NCI-H1436 (cell line): ENCODE measurements at places on chromosomes 3 and 15.

- DNase-seq = peak; percentile 63
Measured at GRCh38 chr3:104388619-104389018, 978.1 kb upstream of the ALCAM start.

DNA sequence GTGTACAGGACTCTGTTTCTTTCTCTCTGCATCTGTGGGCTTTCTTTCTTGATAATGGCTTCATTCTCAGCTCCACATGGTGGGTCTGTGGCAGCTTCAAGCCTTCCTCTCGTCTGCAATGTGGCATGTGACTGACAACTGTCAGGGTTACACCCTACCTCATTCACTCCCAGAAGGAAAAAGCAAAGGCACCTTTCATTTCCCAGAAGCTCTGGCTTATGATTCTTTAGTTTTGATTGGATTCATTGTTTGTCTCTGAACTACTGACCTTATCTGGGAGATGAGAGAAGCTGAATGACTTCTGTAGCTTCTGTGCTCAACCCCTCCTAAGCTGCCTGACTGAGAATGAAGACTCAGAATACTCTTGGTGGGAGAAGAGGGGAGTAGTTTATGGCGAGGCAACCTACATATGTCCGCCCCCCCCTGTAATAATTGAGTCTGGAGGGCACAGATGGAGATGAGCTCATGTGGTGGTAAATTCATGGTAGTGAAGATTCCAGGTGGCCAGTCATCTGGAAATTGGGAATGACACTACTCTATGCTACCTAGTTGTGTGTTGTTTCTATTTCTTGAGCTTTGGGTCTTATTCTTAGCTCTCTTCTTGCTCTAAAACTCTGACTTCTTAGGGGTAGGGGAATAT, 38.4 kb downstream of the KCNAB1 start:
- DNase-seq = no peak

- no peak for DNase-seq
Measured at GRCh38 chr15:27660676-27661075, 438.4 kb downstream of the OCA2 start.

DNA sequence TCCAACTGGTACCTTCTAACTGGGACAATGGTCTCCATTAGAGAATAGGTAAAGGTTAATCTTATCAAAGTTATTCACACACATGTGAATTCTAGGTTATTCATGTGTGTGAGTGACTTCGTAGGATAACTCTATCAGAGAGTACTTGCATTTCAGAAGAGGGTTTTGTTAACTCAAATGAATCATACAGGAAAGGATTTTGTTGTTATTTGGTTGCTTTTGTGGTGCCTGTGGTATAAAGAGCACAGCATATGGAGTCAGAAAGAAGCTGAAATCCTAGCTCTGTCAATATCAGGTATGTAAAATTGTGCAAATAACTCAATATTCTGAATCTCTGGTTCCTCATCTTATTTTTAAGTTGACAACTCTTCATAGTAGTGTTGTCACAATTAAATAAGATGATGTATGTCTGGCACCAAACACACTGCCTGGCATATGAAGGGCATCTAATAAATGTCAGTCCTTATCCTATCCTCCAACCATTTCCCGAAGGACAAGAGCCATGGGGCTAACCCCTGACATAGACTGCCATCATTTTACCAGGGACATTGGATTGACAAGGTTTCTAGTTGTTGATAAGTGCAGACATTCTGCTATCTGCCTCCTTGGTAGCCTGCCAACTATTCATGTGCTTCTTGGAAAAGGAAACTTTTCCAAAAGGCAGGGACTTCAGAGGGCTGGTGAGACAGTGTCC, 48.7 kb upstream of the CMSS1 start:
- no peak for DNase-seq

DNA sequence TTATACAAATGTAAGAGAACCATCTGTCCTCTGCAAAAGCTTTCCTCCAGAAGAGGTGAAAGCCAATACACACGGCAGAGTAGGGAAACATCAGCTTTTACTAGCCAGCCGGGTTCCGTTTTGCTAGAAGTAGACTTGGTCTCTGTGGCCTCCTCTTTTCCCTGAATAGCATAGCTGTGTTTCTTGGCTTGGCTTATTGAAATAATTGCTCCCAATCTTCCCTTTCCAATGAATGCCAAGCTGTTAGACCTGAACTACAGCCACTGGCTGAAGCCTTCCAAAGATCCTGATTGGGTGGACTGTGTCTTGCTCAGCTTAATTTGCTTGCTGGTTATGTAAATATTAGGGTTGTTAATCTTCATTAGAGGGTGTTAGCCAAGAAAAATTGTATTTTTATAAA, 157.8 kb upstream of the ROPN1 start:
- DNase-seq = no peak

DNA sequence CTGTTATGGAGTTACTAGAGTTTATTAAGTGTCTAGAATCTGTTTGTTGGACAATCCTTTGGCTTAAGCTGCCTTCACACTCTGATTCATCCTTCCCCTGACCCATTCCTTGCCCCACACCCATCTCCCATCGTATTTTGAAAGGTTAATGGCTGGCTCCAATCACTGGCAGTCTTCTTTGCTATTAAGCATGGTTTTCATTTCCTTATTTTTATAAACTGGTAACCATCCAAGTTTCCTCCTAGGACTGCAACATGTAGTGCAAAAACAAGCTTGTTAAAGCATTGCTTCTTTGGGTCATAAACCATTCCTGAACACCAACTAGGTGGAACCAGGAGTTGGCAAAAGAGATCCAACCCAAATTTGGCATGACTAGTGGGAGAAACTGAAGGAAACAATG, 148.4 kb downstream of the DTWD1 start:
- DNase-seq = no peak

GRCh38 chr3:54784021-54784420, 143.8 kb downstream of the LRTM1 start:
- DNase-seq = no peak

GRCh38 chr3:57060089-57060821, at the start of gene SPATA12:
Gene SPATA12, plus strand, starts transcription at chr3:57060664. Its CDS starts 13,031 bp downstream, at chr3:57073695.
- no peak for DNase-seq

DNA sequence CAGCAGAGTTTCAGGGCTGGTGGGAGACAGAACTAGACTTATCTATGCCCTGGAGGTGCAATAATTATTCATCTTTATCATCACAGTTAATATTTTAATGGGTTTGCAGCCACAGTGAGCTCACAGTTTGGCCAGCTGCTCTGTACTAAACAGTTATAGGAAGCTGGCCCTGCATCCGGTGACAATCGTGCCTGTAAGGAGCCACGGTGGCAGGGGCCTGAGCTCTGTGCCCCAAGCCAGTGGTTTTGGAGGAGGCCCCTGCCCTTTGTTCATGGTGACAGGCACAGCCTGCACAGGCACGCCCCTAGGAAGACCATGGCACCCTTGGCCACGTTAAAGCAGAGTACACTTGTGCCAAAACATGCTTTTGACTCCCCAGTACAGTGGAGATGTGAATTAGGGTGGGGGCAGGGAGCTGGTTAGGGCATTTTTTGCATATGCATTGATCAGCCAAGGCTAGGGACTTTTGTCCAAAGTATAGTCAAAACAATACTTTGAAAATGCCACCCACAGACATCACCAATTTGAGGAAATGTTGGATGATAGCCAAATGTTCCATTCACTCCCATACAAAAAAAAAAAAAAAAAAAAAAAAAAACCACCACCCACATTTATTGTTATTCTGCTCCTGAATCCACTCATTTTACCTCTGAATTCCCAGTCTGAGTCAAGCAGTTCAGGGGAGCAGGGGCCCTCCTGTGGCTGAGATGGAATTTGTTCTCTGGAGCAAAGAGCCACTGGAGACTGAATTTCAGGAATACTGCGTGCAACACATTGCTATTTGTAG, 3.4 kb upstream of the RFTN1 start:
- DNase-seq = no peak

GRCh38 chr3:172550347-172550943, 27.2 kb upstream of the TNFSF10 start:
- no peak for DNase-seq

- no peak for DNase-seq
Measured at GRCh38 chr3:156792945-156793344, 33.2 kb upstream of the LEKR1 start.

- DNase-seq = no peak
Measured at GRCh38 chr3:182041668-182042291, 330.1 kb downstream of the SOX2 start.

- DNase-seq = no peak
Measured at GRCh38 chr3:142210608-142211007, 14.8 kb downstream of the GK5 start.

DNA sequence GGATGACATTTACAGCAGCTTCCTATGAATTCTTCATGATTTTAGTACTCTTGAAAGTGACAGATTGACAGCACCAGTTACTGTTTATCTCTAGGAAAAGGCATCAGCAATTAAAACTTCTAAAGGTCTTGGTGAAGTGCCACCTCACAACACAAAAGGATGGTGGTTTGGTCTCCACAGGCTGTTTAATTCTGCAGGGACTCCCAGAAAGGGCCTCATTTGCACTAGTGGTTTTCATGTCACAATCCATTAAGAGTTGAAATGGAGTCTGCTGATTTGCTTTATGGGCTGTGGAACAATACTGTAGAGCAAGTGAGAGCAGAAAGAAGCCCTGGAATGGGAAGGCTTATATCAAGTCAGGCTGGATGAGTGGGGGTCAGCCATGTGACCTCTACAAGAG, 225.3 kb upstream of the KCNMB2 start:
- peak; percentile 27 for DNase-seq

DNA sequence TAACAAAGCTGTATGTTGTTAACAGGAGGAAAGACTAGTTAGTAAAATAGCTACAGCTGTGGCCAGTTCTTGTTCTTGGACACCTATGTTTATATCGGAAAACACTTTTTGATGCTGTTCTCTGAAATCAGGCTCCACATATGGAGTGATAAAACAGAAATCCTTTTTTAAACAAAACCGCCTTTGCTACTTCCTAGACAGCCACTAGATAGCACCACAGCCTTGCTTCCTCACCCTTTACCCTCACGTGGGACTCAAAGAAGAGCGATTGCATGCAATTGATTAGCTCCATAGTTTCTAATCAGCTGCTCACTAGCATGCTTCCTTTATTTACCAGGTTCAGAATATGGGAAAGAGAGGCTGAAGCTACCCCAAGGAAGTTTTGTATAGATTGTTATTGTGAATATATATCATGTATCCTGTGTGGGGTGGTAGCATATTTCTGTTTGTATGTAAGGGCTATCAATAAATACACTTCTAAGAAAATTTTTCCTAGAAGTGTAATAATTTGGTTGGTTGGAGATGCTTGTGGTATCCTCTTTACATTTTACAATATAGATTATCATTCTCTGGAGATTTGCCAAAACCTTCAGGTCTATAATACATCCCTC, 4.3 kb upstream of the MTFMT start:
- peak; percentile 12 for DNase-seq

DNA sequence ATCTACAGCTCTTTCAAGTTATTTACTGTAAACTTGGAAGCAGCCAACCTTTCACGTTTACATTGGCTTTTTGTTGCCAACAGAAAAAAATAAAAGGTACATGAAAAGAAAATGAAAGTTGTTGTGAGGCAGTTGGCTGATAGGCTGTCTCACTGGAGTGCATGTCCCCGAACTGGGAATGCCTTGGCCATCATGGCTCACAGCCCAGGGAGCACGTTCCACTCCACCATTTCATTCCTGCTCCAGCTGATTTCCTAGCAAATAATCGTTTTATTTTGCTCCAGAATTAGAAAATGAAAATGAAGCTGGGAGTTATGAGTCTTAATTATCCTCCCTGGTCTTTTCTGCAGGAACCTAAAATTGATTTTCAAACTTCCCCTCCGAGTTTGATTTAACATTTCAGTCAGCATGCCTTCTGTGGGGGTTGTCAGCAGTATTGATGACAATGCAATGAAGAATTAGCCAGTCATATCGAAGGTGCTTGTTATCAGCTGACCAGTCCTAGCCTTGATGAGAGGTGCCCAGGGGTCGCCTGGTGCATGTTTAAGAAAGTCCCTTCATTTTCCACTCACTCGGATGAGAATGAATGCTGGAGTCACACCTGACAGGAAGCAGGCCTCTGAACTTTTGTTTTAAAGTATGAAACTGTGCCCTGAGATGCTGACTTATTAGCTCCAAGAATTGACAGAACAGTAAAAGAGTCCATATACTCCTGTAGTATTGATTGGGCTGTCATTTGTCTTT, 293.7 kb upstream of the TRIM42 start:
- DNase-seq = no peak

DNA sequence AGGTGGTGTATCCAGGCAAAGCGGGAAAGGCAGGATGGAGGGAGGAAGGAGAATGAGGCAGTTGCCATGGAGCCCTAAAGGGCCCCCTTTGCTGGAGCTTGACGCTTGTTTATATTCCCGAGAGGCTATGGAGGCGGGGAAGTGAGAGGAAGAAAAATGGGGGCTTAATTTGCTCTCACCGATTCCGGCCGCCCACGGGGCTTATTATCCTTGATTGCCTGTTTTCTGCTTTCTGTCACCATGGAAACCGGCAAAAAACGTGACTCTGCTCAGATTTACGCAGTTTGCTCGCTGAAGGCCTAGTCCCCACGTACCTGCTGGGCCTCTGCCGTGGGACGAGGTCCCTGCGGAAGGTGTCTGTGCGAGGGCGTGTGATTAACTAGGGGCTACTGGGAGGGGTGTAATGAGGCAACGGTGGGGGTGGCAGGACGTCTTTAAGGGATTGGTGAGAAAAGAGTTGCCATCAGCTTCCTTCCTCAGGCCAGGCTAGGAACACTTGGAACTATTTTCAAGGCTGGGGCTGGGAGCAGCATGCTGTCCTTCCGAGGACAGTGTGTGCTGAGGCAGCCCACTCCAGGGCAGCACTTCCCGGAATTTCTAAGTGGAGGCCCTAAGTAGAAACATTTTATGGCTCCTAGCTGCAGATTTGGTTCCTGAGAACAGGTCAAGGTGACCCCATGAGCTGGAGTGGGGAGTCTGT, 110.8 kb upstream of the NDN start:
- peak; percentile 93 for DNase-seq

DNA sequence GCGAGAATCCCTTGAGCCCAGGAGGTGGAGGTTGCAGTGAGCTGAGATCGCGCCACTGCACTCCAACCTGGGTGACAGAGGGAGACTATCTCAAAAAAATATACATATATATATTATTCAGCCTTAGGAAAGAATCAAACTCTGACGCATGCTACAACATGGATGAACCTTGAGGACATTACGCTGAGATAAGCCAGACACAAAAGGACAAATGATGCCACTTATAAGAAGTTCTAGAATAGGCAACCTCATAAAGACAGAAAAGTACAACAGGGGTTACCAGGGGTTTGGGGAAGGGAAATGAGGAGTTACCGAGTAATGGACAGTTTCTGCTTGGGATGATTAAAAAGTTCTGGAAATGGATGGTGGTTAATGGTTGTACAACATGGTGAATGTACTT, 727 bp downstream of the PDHB start:
- DNase-seq = no peak

DNA sequence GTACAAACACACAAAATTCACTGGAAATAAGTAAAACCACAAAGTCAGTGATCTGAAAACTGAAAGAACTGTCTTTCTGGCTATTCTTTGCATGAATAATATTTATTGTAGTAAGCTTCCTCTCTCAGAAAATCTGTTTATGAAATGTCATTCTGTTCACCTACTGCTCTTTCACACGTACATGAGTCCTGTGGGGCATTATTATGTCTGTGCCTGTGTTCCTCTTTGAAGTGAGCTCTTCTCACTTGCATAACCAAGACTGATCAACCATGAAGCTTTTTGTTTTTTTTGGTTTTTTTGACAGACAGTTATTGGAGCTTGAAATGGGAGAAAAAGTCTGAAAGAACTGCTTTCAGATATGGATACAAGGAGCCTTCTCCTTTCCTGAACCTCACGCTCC, 195.8 kb downstream of the PLCH1 start:
- no peak for DNase-seq

GRCh38 chr3:111542611-111543300, 759 bp downstream of the CD96 start:
- DNase-seq = no peak

GRCh38 chr3:88114878-88115549, 34.7 kb upstream of the C3orf38 start:
- DNase-seq = no peak
